Stimulated activated CD4-positive, alpha-beta T cell treated with anti-CD3 and anti-CD28 coated beads, Interleukin-15, amount 100 ng/mL, for 1 hour (primary cell): ENCODE measurements at places on chromosomes 7 and 10.

GRCh38 chr7:78198756-78199155 lies 400.2 kb downstream of the PHTF2 start:
- DNase-seq = no peak

DNA sequence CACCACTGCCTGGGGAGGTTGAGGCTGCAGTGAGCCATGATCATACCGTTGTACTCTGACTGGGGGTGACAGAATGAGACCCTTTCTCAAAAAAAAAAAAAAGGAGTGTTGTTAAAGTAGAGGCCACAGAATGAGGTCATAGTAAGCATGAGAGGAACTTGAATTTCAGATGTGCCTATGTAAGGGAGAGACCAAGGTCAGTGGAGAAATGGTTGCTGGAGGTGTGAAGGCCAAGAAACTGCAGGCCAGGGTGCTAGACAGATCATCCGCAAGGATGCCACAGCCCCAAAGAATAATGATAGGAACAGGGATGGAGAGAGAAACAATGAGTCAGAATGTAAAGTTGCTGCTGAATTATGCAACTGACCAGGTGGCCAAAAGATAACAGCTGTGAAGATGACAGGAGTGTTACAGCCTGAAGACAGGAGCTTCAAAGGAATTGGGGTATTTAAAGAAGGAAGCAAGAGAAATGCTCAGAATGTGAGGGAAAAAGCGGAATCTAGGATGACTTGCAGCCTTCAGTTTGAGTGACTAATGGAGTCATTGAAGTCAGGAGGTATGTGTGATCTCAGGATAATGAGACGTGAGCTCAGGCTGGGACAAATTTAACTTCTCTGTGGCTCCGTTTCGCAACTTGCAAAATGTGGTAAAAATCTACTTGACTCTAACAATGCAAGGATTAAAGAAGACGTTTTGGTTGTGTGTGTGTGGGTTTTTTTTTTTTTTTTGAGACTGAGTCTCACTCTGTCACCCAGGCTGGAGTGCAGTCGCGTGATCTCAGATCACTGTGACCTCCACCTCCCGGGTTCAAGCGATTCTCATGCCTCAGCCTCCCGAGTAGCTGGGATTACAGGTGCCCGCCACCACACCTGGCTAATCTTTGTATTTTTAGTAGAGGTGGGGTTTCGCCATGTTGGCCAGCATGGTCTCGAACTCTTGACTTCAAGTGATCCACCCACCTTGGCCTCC lies 22.2 kb downstream of the TYW1B start:
- DNase-seq = no peak

GRCh38 chr7:158374146-158374545 lies 213.5 kb downstream of the PTPRN2 start:
- no peak for DNase-seq

- DNase-seq = no peak
Observed at GRCh38 chr10:113171662-113172061, 221.6 kb downstream of the TCF7L2 start.

DNA sequence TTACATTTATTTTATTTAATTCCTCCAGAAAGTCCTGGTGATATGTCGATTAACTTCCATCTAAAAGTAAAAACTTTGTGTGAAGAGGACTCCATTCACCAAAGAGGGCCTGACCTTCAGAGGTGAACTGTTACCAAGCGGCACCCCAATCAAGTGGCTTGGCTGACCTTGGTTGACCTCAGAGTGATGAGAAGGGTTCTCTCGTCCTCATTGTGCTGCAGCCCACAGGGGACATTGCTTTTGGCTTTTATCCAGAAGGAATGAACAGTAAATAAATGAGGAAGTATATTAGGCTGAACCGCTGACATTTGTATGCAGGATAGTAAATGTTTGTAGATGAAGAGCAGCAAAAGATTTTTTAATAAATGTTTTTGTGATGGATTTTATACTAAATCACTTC lies 172.4 kb upstream of the MKI67 start:
- DNase-seq = no peak
